AG08396 (cell line): ENCODE measurements at places on chromosomes 1 and 21.
A peak's percentile ranks its signal among the peaks of the same experiment; 100 is the strongest.

DNA sequence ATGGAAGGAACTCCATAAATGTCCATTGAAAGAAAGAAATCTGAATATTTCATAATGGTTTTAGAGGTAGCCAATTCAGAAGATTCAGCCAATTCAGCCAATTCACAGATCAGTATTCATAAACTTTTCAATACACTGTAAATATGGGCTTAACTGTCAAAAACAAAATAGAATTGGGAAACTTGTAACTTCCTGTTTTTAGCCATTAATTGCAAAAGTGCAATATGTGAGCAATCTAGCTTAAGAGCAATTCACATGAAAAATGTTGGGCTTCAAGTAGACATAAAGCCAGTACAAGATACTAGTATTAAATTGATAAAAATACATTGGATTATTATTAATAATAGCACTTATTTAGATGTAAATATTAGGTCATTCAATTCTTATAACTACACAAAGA is 27.5 kb upstream of the PLPPR4 start:
- DNase-seq: no peak

DNA sequence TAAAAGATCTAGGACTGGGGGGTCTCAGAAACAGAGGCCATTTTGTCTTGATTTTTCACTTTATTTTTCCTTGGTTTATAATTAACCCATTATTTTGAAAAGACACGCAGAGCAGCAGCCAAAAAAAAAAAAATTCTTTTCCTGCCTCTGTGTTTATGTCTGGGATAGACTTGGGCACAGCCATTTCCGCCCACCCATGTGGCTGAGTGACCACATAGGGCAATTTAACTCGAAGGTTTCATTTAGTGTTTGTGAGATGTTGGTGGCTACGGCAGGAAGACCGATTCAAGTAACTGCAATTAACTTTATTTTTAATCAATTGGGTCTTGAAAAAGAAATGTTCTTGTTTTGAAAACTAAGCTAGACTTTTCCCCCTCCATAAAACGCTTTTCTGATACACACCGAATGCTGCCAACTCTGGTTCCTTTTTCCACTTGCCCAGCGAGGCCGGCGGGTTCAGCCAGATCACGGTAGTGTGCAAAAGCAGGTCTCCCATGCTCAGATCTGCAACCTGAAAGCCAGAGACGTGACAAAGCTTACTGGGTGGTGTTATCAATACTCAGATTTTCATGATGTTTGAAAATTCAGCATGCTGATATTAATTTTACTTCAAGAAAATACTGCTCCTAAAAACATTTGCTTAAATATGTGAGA is 97.4 kb upstream of the KRTAP19-8 start:
- DNase-seq: no peak

GRCh38 chr1:181352695-181353094 is 130.6 kb upstream of the CACNA1E start:
- no peak for DNase-seq

- no peak for DNase-seq
Observed at GRCh38 chr1:109485001-109485400, 1.3 kb downstream of the ATXN7L2 start.

- DNase-seq: peak; percentile 84
Observed at GRCh38 chr1:51331206-51332100, 1.1 kb upstream of the TTC39A start.

DNA sequence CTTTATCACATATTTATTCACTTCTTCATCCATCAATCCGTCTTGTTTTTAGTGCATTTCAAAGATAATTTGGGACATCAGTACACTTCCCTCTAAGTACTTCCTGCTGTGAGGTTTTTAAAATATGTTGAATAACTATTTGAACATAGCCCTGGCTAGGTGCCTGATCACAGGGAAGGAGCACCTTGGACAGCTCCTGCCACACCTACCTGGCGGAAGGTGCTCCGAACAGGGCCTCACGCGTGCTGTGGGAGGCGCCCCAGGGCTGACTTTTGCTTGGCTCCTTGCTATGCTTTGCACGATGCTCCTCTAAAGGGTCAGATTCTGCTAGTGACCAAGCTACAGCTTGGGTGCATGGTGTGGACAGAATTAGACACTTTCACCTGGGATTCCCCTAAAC is 4.9 kb upstream of the ATXN7L2 start:
- no peak for DNase-seq

DNA sequence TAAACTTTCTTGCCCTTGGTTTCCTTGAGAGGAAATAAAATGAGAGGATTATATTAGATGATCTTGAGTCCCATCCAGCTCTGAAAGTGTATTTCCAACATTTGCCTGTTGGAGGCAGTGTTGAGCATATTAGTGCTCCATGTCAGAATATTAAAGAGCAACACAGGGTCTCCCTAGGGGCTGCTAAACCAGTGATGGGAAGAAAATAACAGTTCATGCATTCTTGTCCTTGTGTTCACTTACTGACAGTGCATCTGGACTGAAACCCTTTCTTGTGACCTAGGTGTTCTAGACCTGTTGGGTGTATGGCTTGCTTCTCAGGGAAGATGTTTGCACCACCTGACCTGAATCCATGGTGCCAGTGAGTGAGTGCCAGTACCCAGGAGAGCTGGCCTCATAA is 124.7 kb upstream of the KIAA0040 start:
- DNase-seq: no peak

GRCh38 chr1:165441166-165441880 is 3.6 kb downstream of the RXRG start:
- DNase-seq: no peak
